GM03348 (cell line): ENCODE measurements at places on chromosomes 1 and 21.
A peak's percentile ranks its signal among the peaks of the same experiment; 100 is the strongest.

DNA sequence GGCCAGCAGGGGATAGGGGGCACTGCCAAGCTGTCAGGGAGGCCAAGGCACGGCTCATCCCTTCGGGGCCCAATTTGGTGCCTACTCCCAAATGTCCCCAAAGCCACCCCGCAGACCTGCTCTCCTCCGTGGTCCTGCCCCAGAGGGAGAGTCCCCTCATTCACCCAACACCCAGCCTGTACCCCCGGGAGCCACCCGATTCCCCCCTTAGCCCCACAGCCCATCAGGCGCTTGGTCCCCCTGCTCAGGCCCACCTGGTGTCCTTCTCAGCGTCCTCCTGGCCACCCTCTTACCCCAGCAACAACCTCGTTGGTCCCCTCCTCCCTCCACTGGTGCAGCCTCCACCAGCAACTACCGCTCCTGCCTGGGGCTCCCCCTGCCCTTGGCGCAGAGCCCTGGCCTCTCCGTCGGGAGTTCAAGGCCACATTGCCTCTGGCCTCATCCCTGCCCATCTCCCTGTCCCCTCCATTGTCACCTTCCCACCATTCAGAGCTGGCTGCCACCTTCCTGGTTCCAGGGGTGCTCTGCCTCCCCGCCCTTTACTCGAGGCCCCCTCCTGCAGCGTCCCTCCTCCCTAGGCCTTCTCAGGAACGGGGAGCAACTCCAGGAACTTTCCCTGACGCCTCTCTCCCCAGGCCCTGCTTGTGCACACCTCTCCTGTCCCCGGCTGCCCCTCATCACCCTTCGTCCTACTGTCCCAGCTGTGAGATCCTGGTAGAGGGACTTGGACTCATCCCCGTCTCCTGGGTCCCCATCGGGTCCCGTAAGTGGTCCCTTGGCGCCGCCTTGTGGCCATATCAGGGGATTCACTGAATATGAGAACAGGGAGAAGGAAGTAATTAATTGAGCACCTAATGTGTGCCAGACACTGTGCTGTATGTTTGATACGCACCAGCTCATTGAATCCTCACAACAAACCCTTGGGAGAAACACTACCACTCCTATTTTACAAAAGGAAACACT, 73.9 kb downstream of the RAP1GAP start:
- DNase-seq = peak; percentile 81

GRCh38 chr1:65064981-65065380, 83.0 kb upstream of the AK4 start:
- no peak for DNase-seq

- peak; percentile 75 for DNase-seq
These were observed 349.4 kb downstream of the DUSP10 start for GRCh38 chr1:221392453-221392852.

DNA sequence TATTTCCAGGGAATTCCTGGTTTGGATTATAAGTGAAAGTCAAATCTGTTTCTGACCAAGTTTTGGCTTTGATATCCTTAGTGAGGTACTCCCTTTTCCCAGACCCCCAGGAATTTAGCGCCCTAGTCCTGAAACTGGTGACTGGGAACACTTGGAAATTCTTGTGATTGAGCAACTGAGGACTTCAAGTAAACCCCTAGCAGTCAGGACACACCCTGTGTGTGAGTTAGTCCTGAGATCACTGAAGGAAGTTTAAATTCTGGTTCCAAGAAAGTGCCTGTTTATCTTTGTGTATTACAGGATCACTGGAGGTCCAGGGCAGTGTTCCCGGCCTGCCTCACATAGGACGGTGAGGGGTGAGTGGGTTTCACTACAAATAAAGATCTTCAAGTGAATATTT, 95.1 kb upstream of the F3 start:
- peak; percentile 62 for DNase-seq

- no peak for DNase-seq
These were observed 30.2 kb downstream of the AGPAT3 start for GRCh38 chr21:43895196-43895595.

DNA sequence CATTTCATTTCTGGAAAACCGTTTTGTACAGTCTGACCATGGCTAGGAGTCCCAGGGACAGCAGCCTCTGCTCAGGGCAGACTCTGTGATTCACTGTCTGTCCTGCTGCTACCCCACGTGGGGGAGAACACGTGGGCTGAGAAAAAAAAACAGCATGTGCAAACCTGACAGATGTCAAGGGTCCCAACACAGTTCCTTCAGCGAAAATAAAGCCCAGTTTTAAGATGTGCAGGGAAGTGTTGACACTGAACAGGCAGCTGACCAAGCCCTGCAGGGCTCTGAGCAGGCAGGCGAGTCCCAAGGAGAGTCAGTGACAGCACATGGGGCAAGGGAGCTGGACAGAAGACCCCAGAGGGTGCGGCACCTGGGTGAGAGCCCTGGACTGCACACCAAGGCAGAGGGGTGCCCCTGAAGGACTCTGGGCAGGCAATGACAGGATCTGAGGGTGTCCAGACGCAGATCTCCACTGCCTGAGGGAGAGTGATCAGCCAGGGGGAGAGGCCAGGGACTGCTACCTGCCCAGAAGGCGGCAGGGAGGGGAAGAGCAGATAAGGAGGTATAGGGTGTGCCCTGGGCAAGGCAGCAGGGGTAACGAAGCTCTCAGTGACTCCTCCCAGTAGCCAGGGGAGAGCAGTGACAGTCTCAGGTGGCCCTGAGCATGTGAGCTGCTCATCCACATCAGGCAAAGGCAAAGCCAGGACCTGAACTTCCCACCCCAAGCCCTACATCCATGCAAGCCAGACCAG, 5.1 kb upstream of the SPATC1L start:
- peak; percentile 68 for DNase-seq

- no peak for DNase-seq
These were observed 6.3 kb upstream of the VPS26C start for GRCh38 chr21:37273440-37273839.

DNA sequence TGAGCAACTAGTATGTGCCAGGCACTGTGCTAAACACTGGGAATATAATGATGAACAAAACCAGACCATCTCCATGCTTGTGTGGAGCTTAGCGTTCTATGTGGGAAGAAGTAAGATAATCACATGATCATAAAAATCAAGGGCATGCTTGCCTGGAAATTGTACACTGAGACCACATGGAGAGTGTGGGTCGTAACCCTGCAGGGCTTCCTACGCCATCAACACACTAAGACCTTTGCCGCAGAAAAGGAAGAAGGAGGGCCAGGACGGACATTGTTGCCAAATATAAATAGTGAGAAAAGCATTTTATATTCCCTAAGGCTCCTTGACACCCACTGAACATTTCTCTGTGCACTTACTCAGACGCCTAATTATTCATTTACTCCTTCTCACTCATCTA, 388.1 kb upstream of the VAMP3 start:
- no peak for DNase-seq

GRCh38 chr1:6347641-6348487, 45.7 kb downstream of the ACOT7 start:
- DNase-seq = peak; percentile 54

DNA sequence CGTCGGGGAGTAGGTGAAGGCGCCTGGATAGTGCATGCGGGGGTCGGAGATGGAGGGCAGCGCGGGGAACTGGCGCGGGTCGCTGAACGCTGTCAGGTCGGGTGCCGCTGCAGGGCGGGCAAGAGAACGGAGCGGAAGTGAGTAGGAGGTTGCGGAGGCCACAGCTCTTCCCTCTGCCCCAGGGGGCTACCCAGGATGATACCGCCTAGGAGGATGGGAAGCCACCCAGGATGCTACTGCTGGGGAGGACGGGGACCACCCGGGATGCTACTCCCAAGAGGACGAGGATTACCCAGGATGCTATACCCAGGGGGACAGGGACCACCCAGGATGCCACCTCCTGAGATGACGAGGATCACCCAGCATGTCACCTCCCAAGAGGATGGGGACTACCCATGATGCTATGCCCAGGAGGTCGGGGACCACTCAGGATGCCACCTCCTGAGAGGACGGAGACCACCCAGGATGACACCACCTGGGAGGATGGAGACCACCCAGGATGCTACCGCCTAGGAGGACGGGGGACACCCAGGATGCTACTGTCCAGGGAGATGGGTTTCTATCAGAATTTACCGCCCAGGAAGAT, 123.8 kb downstream of the CLIC6 start:
- DNase-seq = no peak

GRCh38 chr21:42463861-42464515, 32.0 kb downstream of the RSPH1 start:
- DNase-seq = no peak

- DNase-seq = peak; percentile 83
These were observed 4.3 kb downstream of the S100A10 start for GRCh38 chr1:151989211-151989862.

DNA sequence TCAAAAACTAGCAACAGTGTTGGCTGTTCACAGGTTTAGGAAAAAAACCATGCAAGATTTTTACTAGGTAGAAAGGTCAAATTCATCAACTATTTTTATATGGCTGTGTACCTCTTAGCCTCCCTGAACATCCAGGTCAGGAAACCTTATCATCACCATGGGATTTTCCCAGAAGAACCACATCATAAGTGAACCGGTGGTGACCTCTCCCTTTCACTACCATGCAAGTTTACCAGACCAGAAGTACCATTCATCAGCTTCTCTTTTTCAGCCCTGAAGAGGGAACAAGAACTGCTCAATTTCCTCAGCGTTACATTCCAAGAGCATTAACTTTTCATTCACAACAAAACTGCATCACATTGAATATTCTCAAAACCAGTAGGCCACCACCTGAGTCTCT, 5.9 kb downstream of the SSBP3 start:
- no peak for DNase-seq

DNA sequence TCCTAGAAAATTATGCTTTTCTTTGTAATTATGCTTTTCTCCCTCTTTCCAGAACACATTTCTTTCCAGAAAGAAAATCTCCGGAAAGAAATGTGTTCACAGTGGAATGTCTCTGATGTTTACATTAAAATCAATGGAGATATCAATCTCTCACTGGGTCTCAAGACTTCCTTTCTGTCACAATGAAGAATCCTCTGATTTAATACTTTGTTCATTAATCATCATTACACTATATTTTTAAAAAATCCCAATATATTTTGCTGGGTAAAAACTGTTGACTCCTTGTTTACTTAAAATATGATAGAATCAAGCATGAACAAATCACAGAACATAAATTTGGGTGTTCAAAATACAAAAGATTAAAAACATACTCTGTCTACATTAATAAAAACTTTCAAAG, 26.3 kb upstream of the TGFBR3 start:
- DNase-seq = no peak

DNA sequence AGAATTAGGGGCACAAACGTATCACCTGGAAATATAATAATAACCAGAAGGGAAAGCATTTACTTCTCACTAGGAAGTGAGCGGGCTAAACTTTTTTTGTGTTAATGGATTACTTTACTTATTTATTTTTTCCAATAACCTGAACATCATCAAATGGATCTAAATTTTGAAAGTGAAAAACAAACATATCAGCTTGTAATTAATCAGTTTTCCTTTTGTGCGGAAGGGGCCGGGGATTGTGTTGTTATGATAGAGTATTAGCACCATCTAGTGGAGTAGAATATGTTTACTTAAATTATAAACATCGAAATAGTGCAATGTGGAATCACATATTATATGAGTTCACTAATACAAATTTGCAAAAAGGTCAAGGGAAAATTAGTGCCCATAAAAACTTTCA, 9.0 kb downstream of the CFH start:
- peak; percentile 54 for DNase-seq

GRCh38 chr1:89631816-89632656, 884 bp upstream of the LRRC8C start:
- no peak for DNase-seq

DNA sequence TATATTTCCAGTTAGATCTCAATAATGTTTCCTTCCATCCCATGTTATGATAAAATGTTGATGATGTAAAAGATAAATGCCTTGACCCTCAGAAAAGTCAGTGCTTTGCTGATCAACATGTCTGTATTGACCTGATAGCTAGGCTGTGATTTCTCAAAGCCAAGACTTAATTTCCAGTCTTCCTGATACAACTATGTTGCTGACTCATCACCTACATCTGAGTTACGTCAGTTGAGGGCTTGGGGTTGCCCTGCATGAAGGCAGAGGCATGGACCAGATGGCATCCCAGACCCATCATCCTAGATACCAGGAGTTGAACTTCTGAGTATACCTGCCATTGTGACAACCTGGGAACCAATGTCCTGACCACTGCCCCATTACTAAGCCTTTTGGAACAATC, 4.8 kb downstream of the LCE1D start:
- no peak for DNase-seq

DNA sequence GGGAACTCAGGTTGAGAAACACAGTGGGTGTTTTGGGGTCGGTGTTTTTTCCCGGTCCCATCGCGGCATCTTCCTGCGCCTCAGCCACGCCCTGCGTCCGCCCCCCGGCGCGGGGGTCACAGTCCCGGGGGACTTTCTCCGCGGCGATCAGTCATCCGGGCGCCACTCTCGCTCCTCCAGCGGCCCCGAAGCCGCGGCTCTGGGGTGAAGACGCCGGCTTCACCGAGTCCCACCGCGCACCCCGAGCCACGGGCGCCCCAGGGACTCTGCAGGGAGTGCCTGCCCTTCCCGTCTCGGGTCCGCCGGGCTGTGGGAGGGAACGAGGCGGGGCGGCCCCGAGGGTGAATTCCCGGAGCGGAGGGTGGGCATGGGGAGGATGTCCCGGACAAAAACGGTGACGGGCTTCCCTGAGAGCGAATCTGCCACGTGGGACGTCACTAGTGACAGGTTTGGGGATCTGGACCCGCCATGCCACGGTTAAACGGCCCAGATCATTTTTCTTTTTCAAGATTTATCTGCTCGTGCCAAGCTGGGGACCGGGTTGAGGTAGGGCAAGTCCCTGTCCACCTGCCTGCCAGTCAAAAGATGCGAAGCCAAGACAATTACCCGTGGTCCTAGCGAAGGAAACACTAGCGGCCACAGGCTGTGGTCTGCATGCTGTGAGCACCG, 717 bp upstream of the BATF3 start:
- peak; percentile 55 for DNase-seq

DNA sequence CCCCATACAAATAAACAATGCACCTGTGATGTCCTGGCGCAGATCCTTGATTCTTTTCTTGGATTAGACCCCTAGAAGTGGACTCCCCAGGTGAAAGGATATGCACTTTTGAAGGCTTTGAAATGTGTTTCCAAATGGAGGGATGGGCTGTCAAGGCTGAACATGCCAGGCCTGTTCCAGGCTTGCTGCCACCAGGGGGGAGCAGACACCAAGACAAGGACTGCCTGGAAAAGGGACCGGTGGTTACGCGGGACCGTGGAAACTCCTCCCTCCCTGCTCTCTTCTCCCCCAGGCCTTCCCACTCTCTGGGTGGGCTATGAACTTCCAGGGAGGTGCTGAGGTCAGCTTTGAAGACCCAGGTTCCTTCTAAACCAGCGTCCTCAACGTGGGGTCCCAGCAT, 12.7 kb downstream of the C1QB start:
- DNase-seq = peak; percentile 64

DNA sequence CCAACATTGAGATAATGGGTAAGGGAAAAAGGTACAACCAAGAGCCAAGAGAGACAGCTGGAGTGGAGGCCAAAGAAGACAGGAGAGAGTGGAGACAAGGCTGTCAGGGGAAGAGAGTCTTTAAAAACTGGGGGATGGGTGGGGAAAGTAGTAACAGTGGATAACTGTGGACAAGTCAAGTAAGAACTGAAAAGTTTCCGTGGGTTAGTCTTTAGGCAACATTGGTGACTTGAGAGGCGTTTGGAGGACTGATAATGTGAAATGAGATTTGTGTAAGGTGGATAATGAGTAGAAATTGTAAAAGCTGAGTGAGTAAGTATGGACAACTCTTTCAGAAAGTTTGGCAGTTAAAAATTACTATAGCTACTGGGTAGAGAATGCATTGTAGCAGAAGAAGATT, 10.4 kb downstream of the PPP2R5A start:
- no peak for DNase-seq

- no peak for DNase-seq
These were observed 90.4 kb upstream of the ZC3H11B start for GRCh38 chr1:219703368-219703639.
